Neural progenitor cell (in vitro differentiated cells): ENCODE measurements at places on chromosomes 3 and 15. TPM values are rescaled to one million over a fixed set of nuclear protein-coding genes. Genes with fewer than 3 reads are reported as not detected.

- H3K4me3 ChIP-seq: no peak overlapping the region
- no peaks in the 10 kb centered on the region for H3K4me1 ChIP-seq
- no peaks in the 10 kb centered on the region for H3K36me3 ChIP-seq
- DNase-seq: no peak
- no peak overlapping the region for H3K27ac ChIP-seq
Observed at GRCh38 chr3:152222327-152222726, 46.4 kb upstream of the MBNL1 start.

DNA sequence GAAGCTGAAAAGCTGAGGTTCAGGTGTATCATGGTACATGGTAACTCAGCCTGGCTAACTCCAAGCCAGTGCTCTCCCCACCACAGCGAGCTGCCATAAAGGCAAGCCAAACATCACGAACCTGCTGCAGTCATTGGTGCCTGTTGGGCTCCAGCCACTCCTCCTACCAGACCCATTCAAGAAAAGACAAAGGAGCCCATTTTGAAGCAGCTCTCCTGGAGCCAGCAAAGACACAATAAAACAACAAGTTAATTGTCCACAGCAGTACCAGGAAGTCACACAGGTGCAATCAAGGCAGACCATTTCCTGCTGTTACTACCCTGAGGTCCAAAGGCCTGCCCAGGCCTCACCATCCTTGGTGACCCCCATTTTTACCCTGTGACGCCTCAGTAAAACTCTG is 77.6 kb downstream of the DAPK2 start:
- no peak overlapping the region for H3K27ac ChIP-seq
- H3K27me3 ChIP-seq: no peaks in the 10 kb centered on the region
- H3K4me3 ChIP-seq: no peak overlapping the region
- peaks cover 2% of the 10 kb centered on the region for H3K36me3 ChIP-seq

GRCh38 chr3:17979911-17980310 is 237.5 kb upstream of the TBC1D5 start:
- no peak overlapping the region for H3K27ac ChIP-seq
- H3K36me3 ChIP-seq: no peaks in the 10 kb centered on the region
- peaks cover 5% of the 10 kb centered on the region for H3K4me1 ChIP-seq
- no peak overlapping the region for H3K4me3 ChIP-seq
- H3K27me3 ChIP-seq: no peaks in the 10 kb centered on the region
- no peak for DNase-seq

- H3K27ac ChIP-seq: no peak overlapping the region
- no peak overlapping the region for H3K4me3 ChIP-seq
- H3K27me3 ChIP-seq: no peaks in the 10 kb centered on the region
- H3K4me1 ChIP-seq: peaks cover 23% of the 10 kb centered on the region
- no peak for DNase-seq
Observed at GRCh38 chr3:133371181-133371580, 28.7 kb upstream of the BFSP2 start.

DNA sequence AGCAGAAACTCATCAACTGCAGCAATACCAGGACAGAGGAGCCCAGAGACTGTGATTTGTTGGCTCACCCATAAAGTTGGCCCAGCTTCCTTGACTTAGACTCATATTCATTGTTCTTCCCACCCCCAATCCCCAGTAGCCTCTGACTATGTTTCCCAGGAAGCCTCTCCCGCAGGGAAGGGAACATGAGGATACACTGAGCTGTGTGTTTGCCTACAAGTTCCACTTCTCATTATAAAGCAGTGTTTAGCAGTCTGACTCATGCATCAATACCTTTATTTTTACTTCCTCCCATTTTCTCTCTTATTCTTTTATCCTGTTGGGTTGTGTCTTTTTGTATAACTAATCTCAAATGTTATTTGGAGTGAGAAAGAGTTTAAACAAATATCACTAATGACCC is 111.6 kb upstream of the PHLDB2 start:
- no peak overlapping the region for H3K27ac ChIP-seq
- no peaks in the 10 kb centered on the region for H3K27me3 ChIP-seq
- no peak overlapping the region for H3K4me3 ChIP-seq
- no peak for DNase-seq

DNA sequence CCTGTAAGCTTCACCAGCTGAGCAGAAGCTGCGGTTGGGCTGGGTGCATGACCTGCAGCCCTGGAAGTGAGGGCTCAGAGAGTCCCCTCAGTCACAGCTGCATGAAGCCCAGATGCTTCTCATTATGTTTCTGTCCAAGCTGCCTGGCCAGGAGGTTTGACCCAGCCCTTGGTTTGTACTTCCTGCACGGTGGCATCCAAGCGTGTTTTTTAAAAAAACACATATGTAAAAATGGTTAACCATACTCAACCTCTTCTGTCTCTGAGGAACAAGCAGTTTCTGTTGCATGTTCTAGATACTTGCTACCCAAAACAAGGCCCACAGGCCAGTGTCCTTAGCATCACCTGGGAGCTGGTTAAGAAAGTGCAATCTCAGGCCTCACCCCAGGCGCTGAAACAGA is 76.0 kb upstream of the ATP10A start:
- H3K27ac ChIP-seq: no peak overlapping the region
- no peaks in the 10 kb centered on the region for H3K36me3 ChIP-seq
- no peaks in the 10 kb centered on the region for H3K27me3 ChIP-seq
- no peaks in the 10 kb centered on the region for H3K4me1 ChIP-seq
- no peak overlapping the region for H3K4me3 ChIP-seq

GRCh38 chr3:31028766-31029165 is 134.3 kb upstream of the GADL1 start:
- no peak for DNase-seq
- H3K4me3 ChIP-seq: no peak overlapping the region
- H3K27me3 ChIP-seq: no peaks in the 10 kb centered on the region
- H3K27ac ChIP-seq: no peak overlapping the region
- H3K36me3 ChIP-seq: no peaks in the 10 kb centered on the region

DNA sequence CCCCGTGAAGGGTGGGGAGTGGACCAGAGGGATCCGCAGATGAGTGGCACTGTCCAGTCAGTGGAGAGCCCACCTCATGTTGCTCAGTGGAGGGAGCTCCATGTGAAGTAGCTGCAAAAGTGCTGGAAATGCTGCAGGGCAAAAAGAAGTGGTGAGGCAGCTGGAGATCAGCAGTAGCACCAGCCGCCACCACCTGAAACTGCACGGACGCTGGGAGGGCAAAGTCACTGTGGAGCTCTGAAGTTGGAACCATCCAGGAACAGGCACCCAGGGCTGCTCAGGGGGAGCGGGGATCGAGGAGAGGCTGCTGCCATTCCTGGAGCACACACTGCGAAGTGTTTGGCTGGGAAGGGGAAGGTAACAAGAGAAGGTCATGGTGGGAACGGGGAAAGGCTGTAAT is 6.4 kb upstream of the ALDH1L1 start:
- H3K27me3 ChIP-seq: peaks cover 17% of the 10 kb centered on the region
- H3K4me1 ChIP-seq: no peaks in the 10 kb centered on the region
- no peak overlapping the region for H3K4me3 ChIP-seq

- H3K4me3 ChIP-seq: no peak overlapping the region
- H3K36me3 ChIP-seq: no peaks in the 10 kb centered on the region
- H3K4me1 ChIP-seq: peaks cover 33% of the 10 kb centered on the region
- no peak overlapping the region for H3K27ac ChIP-seq
Observed at GRCh38 chr15:52699457-52699856, 20.3 kb upstream of the ATOSA start.

DNA sequence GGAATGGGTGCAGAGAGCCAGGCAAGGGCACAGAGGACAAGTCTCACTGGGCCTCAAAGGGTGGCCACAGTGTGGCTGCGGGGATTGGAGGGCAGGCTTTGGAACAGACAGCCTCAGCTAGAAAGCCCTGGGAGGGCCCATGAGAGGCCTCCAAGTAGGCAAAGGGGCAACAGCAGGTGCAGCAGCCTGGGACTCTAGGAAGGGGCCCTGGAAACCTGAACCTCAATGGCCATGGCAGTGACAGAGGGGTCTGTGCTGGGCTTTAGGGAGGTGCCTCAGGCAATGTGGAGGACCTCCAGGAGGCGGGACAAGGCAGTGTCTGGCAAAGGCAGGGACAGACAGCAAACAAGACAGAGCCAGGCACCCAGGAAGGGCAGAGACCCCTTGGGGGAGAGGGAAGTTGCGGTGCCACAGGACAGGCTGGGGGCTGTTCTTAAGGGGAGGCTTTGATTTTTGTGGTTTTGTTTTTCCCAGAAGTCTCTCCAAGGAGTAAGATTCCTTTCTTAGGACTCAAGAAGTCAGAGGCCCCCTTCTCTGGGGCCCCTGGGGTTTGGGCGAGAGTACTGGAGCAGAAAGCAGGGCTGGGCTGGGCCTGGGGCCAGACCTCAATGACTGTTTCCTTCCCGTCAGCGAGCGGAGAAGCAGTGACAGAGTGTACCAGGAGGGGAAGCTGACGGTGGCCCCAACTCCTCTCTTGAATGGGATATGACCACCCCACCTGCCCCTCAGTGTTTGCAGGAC is 9.7 kb downstream of the STOML1 start:
- H3K36me3 ChIP-seq: no peaks in the 10 kb centered on the region
- no peak for DNase-seq
- peaks cover under 1% of the 10 kb centered on the region for H3K27me3 ChIP-seq
- H3K4me3 ChIP-seq: no peak overlapping the region
- no peaks in the 10 kb centered on the region for H3K4me1 ChIP-seq

DNA sequence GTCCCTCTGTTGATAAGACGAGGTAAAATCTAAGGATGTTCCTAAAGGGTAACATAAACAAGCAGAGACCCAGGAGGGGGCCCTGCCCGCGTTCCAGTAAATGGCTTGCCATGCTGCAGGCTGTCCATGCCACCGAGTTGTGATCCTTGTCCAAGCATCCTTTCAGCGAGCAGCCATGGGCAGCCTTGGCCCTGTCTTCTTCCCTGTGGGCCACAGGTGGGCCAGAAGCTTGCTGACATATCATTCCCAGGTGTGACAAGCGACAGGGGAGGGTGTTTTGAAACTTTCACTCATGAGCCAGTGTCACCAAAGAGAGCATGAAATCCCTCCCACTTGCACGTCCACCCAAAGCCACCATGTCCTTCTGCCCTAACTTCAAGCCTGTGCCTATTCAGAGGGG is 53.7 kb downstream of the PCSK6 start:
- H3K4me3 ChIP-seq: no peak overlapping the region
- DNase-seq: no peak
- H3K27me3 ChIP-seq: no peaks in the 10 kb centered on the region
- no peaks in the 10 kb centered on the region for H3K4me1 ChIP-seq

DNA sequence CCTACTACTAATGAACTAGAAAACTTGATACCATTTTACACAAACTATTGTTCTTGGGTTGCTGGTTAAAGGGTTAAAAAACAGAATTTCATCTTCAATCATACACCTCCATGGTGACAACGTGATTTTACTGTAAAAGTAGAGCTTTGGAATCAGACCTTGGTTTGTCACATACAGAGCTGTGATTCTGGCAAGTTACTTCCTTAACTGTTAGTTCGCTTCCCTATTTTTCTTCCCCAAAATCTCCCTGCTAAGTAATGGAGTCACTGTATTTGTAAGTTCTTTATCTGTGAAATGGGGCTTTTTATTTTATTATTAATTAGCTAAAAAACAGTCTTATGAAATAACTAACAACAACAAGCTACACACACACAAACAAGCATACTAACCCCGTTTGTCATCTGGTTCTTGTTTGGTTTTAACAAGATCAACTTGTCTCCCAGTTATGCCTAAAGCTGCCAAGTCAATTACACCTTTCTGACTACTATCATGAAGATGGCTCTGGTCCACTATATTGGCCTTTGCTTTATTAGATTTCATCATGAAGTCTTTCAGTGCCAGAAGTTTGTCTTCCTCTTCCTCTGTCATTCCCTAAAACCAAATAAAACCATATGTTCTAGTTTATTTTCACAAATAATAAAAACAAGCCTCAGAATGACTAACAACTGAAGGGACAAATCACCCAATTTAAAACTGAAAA is 38.6 kb downstream of the PIK3R4 start:
- no peaks in the 10 kb centered on the region for H3K27me3 ChIP-seq
- no peak for DNase-seq
- H3K4me1 ChIP-seq: no peaks in the 10 kb centered on the region
- peaks cover 5% of the 10 kb centered on the region for H3K36me3 ChIP-seq
- no peak overlapping the region for H3K27ac ChIP-seq

DNA sequence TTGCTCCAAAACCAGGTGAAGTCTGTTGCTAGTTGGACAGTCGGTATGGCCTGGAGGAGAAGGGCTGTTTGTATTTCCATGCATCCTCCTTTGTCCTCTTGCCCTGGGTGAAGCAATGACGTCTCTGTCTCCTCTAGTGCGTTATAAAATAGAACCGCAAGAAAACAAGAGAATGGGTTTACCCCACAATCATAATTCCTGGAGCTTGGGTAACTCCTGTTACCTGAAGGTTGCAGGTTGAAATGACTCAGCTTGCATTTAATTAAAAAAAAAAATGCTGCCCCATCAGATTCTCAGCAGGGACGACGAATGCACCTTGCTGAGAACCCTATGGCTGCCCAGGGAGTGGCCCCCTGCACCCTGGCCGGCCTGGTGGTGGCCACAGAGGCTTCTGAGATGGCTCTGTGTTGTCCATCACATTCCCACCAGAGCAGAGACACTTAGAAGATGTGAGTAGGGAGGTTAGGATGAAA is 228.2 kb upstream of the BHLHE40 start:
- no peak overlapping the region for H3K4me3 ChIP-seq
- H3K27me3 ChIP-seq: no peaks in the 10 kb centered on the region
- H3K27ac ChIP-seq: no peak overlapping the region
- no peaks in the 10 kb centered on the region for H3K4me1 ChIP-seq
- DNase-seq: no peak

DNA sequence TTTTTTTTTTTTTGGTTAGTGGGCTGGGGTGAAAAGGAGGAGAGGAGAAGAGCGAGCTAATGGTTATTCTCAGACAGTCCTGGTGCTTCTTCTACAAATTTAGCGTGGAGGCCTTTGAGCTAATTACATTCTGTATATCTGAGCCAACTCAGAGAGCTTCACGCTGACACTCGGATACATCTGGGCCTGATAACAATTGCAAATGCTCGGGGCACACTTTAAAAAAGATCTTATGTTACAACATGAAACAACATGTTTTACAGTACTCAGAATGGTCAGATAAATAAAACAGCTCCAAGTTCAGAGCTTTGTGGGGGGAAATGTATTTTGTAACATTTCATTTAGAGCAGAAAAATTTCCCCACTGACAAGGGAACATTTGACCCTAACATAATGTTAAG is 966.9 kb upstream of the NR2F2 start:
- DNase-seq: no peak
- H3K27me3 ChIP-seq: no peaks in the 10 kb centered on the region
- H3K36me3 ChIP-seq: no peaks in the 10 kb centered on the region
- H3K4me1 ChIP-seq: peaks cover 15% of the 10 kb centered on the region
- H3K4me3 ChIP-seq: no peak overlapping the region

DNA sequence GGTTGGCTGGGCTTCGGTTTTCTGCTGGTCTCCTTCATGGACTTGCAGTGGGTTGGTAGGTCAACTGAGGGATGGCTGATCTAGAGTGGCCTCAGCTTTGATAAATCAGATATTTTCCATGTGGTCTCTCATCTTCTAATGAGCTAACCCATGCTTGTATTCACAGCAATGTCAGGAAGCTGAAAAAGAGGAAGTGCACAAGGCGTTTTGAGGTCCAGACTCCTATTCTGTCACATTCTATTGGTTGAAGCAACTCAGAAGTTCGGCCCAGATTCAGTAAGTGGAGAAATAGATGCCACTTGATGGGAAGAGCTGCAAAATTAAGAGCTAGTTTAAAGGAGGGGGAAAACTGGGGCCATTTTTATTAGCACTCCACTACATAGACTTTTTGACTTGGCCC is 361.2 kb downstream of the DIPK2A start:
- H3K4me3 ChIP-seq: no peak overlapping the region
- H3K27me3 ChIP-seq: no peaks in the 10 kb centered on the region
- no peaks in the 10 kb centered on the region for H3K36me3 ChIP-seq
- DNase-seq: no peak

ZBBX gene
- 7.4 and 17.5 TPM in 2 replicates for total RNA-seq

GASK1A gene
- total RNA-seq: 3.9 and 10.3 TPM in 2 replicates

GOLGA8N gene
- total RNA-seq: 0.09 and 0.26 TPM in 2 replicates

RGMA gene
- 41.4 and 85.1 TPM in 2 replicates for total RNA-seq

CORO2B gene
- total RNA-seq: 1.0 and 3.3 TPM in 2 replicates

AHSG gene
- total RNA-seq: not detected in 2 replicates

ZNF639 gene
- 55.0 and 107 TPM in 2 replicates for total RNA-seq

ISG20 gene
- total RNA-seq: 0.56 and 0.65 TPM in 2 replicates

ARGFX gene
- total RNA-seq: not detected in 2 replicates
